ENCODE measurements at places on chromosomes 1 and 21. TPM values are rescaled to one million over a fixed set of nuclear protein-coding genes. Genes with fewer than 3 reads are reported as not detected.

The NBPF11 gene
- 13.8 TPM for total RNA-seq

DNA sequence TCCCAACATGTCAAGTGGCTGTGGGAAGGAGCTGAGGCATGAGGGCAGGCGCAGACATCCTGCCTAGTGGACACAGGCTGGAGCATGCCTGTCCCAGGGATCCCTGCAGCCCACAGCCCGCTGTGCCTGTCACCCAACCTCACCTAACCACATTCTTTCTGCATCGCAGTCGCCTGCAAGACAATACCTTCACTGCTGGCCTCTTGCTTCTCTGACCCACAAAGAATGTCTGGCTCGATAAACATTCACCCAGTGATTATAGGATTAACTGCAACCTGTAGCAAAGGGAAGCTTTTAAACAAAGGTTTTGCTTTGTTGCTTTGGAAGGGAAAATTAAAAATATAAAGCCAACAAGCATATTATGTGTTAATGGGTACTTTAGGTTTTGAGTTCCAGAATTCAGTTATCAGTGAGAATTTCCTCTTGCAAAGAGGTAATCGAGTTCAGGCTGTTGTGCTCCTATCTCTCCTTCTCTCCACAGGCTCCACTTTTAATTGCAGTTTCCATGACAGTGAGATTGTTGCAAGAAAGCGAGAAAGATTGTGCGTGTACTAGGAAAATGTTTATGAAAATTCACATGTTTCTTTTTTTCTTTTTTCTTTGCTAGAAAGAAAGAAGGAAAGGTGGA is 40.0 kb upstream of the ZNF648 start:
- H3K27me3 ChIP-seq = no peaks in the 10 kb centered on the region
- no peaks in the 10 kb centered on the region for H3K4me1 ChIP-seq
- H3K4me3 ChIP-seq = no peak overlapping the region
- DNase-seq = no peak

DNA sequence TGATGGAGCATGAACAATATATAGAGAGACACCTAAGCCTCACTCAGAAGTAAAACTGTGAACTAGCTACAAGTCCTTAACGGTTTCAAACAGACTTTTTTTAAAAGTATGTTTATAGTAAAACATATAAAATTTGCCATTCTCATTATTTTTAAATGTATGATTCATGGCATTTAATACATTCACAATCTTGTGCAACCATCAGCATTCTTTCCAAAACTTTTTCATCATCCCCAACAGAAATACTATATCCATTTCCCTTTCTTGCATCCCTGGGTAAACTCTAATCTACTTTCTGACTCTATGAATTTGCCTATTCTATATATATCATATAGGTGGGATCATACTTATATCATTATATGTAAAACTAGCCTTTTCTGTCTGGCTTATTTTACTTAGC is 25.5 kb downstream of the EVI5 start:
- no peak overlapping the region for H3K27ac ChIP-seq
- no peaks in the 10 kb centered on the region for H3K4me1 ChIP-seq
- DNase-seq = no peak
- no peaks in the 10 kb centered on the region for H3K36me3 ChIP-seq
- no peak overlapping the region for H3K4me3 ChIP-seq

The CLEC20A gene
- total RNA-seq = not detected

GRCh38 chr1:177937931-177938330 is 31.9 kb downstream of the SEC16B start:
- no peaks in the 10 kb centered on the region for H3K36me3 ChIP-seq
- H3K27ac ChIP-seq = no peak overlapping the region
- no peak for DNase-seq
- H3K4me3 ChIP-seq = no peak overlapping the region
- H3K4me1 ChIP-seq = no peaks in the 10 kb centered on the region

DNA sequence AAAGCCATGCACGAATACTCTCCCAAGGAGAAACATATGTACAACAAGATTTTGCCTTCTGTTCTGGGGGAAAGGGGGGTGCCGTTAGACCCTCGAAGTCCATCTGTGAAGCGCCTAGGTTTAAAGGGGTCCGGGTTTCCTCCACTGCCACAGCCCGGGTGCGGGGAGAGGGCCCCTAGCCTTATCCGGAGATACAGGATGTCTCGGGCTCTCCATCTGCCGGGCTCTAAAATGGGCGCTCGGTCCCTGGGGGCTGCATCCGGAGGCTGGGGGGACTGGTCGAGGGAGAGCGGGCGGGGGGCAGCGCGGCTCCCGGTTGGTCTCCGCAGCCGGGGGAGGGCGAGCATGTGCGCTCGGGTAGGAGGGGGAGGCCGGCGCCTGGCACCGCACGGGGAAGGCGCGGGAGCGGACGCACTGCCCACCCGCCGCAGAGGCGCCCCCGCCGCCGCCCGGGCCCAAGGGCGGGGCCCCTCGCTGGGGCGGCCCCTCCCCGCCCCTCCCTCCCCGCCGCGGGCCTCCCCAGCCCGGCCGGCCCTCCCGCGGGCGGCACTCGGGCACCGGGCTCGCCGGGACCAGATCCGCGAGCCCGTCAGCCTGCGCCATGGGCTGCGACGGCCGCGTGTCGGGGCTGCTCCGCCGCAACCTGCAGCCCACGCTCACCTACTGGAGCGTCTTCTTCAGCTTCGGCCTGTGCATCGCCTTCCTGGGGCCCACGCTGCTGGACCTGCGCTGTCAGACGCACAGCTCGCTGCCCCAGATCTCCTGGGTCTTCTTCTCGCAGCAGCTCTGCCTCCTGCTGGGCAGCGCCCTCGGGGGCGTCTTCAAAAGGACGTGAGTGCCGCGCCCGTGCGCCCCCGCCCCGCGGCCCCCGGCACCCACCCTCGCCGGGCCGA is 63.1 kb downstream of the ELK4 start:
- peak overlapping the region; percentile 13 for H3K4me3 ChIP-seq
- DNase-seq = no peak
- no peaks in the 10 kb centered on the region for H3K4me1 ChIP-seq
- no peak overlapping the region for H3K27ac ChIP-seq
- peaks cover 3% of the 10 kb centered on the region for H3K27me3 ChIP-seq

GRCh38 chr1:170682169-170682568 is 18.2 kb downstream of the PRRX1 start:
- no peak overlapping the region for H3K4me3 ChIP-seq
- DNase-seq = no peak
- H3K4me1 ChIP-seq = no peaks in the 10 kb centered on the region

DNA sequence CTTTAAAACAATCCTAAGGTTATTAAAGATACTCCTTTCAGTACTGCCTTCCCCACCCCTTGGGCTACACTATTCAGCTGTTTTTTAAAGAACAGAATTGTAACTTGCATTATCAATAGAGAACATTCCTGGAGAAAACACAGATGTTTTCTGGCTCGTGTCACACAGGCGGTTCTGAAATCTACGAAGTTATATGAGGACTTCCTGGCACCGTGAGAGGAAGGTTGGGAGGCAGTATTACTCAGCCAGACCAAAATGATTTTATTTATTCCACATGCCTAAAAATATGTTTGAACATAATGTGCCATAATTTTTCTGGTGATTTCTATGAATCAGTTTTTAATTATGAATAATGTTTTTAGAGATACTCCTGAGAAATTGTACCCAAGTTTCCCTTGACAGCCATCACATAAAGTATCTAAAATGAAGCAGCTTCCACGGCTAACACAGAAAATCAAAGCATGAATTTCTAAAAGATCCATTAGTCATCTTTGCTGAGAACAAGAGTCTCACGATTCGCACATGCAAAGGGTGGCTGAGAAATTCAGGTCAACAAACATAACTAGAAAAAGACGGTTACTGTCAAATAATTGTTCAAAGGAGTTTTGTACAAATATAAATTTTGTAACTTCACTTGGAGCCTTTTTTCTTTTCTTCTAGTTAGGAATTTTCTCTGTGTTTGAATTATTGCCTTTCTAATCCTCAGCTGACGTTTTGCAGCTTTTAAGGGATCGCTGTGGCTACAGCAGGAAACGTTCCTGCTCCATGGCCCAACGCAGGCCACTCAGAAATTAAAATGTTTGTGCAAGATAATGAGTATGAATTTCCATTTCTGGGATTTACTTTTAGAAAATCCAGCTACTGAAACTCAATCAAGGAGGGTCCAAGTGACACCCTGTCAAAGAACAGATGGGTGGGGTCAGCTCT is 8.0 kb upstream of the SIM2 start:
- H3K4me1 ChIP-seq = no peaks in the 10 kb centered on the region
- H3K27ac ChIP-seq = no peak overlapping the region
- no peak for DNase-seq
- H3K4me3 ChIP-seq = no peak overlapping the region
- H3K36me3 ChIP-seq = no peaks in the 10 kb centered on the region

DNA sequence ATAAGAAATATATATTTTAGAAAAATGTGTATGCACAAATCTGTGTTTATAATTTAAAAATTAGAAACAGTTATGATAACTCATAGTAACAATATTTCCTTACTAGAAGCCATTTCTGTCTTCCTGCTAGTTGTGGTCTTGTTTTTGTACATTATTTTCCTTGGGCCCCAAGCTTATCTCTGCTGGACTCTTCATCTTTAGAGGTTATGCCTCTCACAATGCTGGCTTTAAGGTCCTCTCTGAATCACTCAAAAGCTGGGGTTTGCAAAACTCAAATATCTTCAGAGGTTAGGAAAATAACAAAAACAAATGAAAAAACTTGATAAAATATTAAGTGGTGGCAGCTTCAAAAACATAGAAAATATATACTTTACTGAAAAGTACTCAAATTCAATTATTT is 133.8 kb downstream of the PTPRC start:
- no peaks in the 10 kb centered on the region for H3K27me3 ChIP-seq
- H3K27ac ChIP-seq = no peak overlapping the region
- H3K36me3 ChIP-seq = no peaks in the 10 kb centered on the region
- no peak for DNase-seq
- no peaks in the 10 kb centered on the region for H3K4me1 ChIP-seq
- no peak overlapping the region for H3K4me3 ChIP-seq

The BECN2 gene
- total RNA-seq = not detected

GRCh38 chr1:165235155-165235776 is 121.2 kb downstream of the LMX1A start:
- no peaks in the 10 kb centered on the region for H3K36me3 ChIP-seq
- no peak for DNase-seq
- no peak overlapping the region for H3K27ac ChIP-seq
- H3K4me3 ChIP-seq = peak overlapping the region; percentile 20

GRCh38 chr1:184624626-184625025 is 130.0 kb downstream of the EDEM3 start:
- peaks cover 13% of the 10 kb centered on the region for H3K4me1 ChIP-seq
- no peaks in the 10 kb centered on the region for H3K27me3 ChIP-seq
- H3K27ac ChIP-seq = peak overlapping the region; percentile 93
- no peaks in the 10 kb centered on the region for H3K36me3 ChIP-seq
- no peak overlapping the region for H3K4me3 ChIP-seq

- H3K36me3 ChIP-seq = no peaks in the 10 kb centered on the region
- no peak overlapping the region for H3K4me3 ChIP-seq
- DNase-seq = peak; percentile 71
These were observed 12.7 kb upstream of the CPLANE2 start for GRCh38 chr1:16249596-16250241.

The TMIGD3 gene
- 0.95 TPM for total RNA-seq

- DNase-seq = no peak
- no peak overlapping the region for H3K27ac ChIP-seq
- H3K4me1 ChIP-seq = no peaks in the 10 kb centered on the region
- H3K36me3 ChIP-seq = no peaks in the 10 kb centered on the region
- H3K4me3 ChIP-seq = no peak overlapping the region
- H3K27me3 ChIP-seq = no peaks in the 10 kb centered on the region
These were observed 327.8 kb downstream of the PAPPA2 start for GRCh38 chr1:176790786-176791185.

- no peaks in the 10 kb centered on the region for H3K27me3 ChIP-seq
- H3K36me3 ChIP-seq = no peaks in the 10 kb centered on the region
- no peak for DNase-seq
- H3K27ac ChIP-seq = peak overlapping the region; percentile 64
These were observed 50.1 kb upstream of the RHOU start for GRCh38 chr1:228685081-228685660.

GRCh38 chr1:229340496-229340895 is 2.4 kb downstream of the CCSAP start:
- no peaks in the 10 kb centered on the region for H3K4me1 ChIP-seq
- H3K4me3 ChIP-seq = no peak overlapping the region
- no peaks in the 10 kb centered on the region for H3K36me3 ChIP-seq
- no peak for DNase-seq
- no peak overlapping the region for H3K27ac ChIP-seq

DNA sequence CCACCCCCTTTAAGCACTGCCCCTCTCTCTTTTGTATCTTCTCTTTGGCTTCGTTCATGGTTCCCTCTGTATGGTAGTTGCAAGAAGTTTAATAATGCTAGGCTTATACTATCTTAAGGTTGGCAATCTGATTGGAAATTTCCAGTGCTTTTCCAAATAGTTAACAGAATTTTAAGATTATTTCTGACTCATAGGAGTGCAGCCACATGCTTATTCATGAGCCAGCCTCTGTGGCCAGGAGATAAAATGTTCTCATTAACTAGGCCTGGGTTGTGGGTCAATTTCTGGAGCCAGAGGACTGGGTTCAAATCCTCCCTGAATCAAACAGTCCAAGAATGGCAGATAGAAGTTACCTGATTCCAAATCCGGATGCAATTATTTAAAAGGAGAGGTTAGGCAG is 103.1 kb downstream of the ATP6V1G3 start:
- DNase-seq = no peak

DNA sequence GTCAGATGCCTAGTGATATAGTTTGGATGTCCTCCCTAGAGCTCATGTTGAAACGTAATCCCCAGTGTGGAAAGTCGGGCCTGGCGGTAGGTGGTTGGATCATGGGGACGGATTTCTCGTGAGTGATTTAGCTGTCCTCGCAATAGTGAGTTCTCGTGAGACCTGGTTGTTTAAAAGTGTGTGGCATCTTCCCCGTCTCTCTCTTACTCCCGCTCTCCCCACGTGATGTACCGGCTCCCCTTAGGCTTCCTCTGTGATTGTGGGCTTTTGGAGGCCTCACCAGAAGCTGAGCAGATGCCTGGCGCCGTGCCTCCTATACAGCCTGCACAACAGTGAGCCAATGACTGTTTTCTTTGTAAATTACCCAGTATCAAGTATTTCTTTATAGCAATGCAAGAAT is 264.5 kb downstream of the TTLL7 start:
- H3K27ac ChIP-seq = no peak overlapping the region
- no peaks in the 10 kb centered on the region for H3K4me1 ChIP-seq
- H3K36me3 ChIP-seq = no peaks in the 10 kb centered on the region
- H3K27me3 ChIP-seq = no peaks in the 10 kb centered on the region

The CELA3A gene
- total RNA-seq = not detected

The DENND2C gene
- 1.8 TPM for total RNA-seq

- no peaks in the 10 kb centered on the region for H3K27me3 ChIP-seq
- no peaks in the 10 kb centered on the region for H3K4me1 ChIP-seq
- H3K27ac ChIP-seq = no peak overlapping the region
- no peaks in the 10 kb centered on the region for H3K36me3 ChIP-seq
- DNase-seq = no peak
- H3K4me3 ChIP-seq = no peak overlapping the region
These were observed 11.6 kb downstream of the DNASE2B start for GRCh38 chr1:84409888-84410287.

The ERI3 gene
- total RNA-seq = 58.2 TPM

GRCh38 chr1:207239874-207240273 is 81.6 kb upstream of the CD55 start:
- no peaks in the 10 kb centered on the region for H3K4me1 ChIP-seq
- H3K27ac ChIP-seq = no peak overlapping the region
- H3K36me3 ChIP-seq = no peaks in the 10 kb centered on the region
- H3K27me3 ChIP-seq = no peaks in the 10 kb centered on the region
- no peak overlapping the region for H3K4me3 ChIP-seq
- DNase-seq = no peak

All from uterus (tissue), 4 donors.